ENCODE measurements at places on chromosomes 6 and 20.

GRCh38 chr6:121330516-121330915, 3.8 kb downstream of the TBC1D32 start:
- no peak for DNase-seq

DNA sequence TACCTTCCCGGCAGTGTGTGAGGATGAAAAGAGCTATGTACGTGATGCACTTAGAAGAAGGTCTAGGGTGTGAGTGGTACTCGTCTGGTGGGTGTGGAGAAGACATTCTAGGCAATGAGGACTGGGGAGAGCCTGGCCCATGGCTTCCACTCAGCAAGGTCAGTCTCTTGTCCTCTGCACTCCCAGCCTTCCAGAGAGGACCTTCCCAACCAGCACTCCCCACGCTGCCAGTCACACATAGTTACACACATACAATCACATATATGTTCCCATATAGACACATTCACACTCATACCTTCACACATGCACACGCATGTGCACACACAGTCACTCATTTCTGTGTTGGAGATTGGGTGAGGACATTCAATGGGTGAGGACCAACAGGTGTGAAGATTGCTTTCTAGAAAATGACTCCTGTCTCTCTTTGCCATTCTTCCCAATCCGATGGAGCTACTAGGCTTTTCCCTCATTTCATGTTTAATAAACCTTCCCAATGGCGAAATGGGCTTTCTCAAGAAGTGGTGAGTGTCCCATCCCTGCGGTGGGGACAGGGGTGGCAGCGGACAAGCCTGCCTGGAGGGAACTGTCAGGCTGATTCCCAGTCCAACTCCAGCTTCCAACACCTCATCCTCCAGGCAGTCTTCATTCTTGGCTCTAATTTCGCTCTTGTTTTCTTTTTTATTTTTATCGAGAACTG, 30.4 kb downstream of the SRSF3 start:
- DNase-seq: no peak

DNA sequence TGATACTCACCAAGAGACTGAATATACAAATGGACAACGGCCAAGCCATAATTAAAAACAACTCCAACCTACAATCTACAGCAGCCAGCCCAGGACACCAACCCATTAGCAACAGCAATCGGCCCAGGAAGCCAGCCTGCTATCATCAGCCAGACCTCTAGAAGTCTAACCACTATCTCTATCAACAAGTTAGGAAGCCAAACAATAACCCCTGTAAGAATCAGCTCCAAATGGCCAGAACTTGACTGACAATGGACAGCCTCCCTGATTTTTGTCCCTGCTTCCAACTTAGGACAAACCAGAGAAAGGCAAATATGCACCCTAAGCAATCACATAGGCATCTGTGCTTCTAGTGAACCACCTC, 511.8 kb upstream of the JARID2 start:
- DNase-seq: no peak

GRCh38 chr20:47136782-47137181, 219.7 kb downstream of the ZMYND8 start:
- no peak for DNase-seq

- DNase-seq: no peak
These were observed 144.2 kb downstream of the REV3L start for GRCh38 chr6:111338843-111339242.

DNA sequence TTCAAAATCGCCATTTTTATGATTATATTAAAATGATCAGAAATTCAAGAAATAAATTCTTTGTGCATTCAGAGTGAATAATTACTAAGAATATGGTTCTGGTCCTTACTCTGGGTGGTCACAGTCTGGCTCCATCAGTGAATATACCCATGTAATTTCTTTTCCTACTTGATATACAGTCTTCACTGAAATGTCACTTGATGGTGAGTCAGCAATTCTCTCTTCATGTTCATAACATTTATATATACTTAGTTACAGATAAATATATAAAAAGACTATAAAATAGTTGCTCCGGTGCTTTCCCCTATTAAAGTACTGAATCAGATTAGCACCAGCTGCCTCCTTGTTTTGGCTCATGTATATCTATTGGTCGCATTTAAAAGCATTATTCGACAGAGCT, 56.4 kb upstream of the MTRF1L start:
- DNase-seq: no peak

DNA sequence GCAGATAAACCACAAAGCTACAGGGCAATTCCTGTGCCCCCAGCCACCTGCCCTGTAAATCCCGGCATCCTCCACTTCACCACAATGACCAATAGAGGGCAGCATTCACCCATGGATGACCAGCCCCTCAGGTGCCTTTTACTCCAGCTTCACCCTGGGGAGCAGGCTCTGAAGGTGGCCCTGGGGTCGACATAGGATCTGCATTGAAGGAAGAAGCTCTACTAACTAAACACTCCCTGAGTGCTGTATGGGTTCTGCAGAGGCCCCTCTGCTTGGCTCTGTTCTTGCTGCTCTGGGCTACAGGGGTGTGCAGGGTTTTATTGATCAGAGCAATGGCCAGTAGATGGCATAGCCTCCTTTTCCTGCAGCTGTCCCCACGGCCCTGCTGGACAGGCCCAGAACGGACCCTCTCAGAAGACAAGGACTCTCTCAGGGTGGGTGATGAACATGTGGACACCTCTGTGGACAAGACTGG, 20.3 kb downstream of the CST4 start:
- no peak for DNase-seq

GRCh38 chr20:58312836-58313235, 3.3 kb downstream of the RAB22A start:
- DNase-seq: no peak

- DNase-seq: no peak
These were observed 16.1 kb downstream of the SCAF8 start for GRCh38 chr6:154749341-154749740.

GRCh38 chr20:34530342-34530741, 14.1 kb downstream of the DYNLRB1 start:
- DNase-seq: no peak

- DNase-seq: no peak
These were observed 21.9 kb upstream of the PLN start for GRCh38 chr6:118525913-118526780.

DNA sequence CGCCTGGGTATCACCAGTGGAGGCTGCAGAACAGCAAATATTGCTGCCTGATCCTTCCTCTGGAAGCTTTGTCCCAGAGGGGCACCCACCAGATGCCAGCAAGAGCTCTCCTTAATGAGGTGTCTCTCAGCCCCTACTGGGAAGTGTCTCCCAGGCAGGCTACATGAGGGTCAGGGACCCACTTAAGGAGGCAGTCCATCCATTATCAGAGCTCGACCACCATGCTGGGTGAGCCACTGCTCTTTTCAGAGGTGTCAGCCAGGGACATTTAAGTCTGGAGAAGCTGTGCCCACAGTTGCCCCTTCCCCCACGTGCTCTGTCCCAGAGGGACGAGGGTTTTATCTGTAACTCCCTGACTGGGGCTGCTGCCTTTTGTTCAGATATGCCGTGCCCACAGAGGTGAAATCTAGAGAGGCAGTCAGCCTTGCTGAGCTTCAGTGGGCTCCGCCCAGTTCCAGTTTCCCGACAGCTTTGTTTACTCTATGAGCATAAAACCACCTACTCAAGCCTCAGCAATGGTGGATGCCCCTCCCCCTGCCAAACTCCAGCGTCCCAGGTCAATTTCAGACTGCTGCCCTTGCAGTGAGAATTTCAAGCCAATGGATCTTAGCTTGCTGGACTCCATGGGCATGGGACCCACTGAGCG, 25.9 kb upstream of the AIG1 start:
- DNase-seq: no peak

GRCh38 chr20:49851991-49852390, 39.4 kb downstream of the SLC9A8 start:
- DNase-seq: no peak

- DNase-seq: no peak
These were observed 54.5 kb upstream of the ENTPD6 start for GRCh38 chr20:25140968-25141367.

- DNase-seq: no peak
These were observed 70.8 kb upstream of the RNF146 start for GRCh38 chr6:127195833-127196232.

DNA sequence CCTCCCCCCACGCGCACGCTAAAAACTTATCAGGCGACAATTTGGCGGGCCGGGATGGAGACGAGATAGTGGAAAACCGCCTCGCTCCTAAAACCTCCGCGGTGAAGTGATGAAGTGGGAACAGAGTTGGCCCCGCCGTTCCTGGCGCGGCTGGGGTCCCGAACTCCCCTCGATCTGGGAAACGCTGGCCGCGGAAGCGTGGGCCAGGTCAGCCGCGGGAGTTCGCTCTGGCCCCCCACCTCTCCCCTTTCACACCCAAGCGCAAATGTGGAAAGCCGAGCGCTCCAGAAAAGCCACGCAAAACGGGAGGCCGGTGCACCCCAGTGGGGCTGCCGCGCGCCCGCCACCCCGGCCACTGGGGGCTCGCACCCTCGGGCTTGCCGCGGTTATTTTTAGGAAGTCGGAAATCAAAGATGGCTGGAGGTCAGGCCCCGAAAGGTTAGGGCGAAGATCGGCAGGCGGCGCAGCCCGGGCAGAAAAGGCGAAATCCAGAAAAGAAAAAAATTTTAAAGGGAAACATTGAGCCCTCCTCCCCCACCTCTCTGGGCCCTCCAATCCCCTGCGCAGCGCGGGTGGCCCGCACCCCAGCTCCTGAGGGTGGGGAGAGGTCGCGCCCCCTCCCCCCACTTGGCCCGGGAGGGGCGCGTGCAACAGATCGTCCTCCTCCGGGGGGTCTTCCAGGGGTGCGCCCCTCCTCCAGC, 1.0 kb downstream of the SALL4 start:
- no peak for DNase-seq

DNA sequence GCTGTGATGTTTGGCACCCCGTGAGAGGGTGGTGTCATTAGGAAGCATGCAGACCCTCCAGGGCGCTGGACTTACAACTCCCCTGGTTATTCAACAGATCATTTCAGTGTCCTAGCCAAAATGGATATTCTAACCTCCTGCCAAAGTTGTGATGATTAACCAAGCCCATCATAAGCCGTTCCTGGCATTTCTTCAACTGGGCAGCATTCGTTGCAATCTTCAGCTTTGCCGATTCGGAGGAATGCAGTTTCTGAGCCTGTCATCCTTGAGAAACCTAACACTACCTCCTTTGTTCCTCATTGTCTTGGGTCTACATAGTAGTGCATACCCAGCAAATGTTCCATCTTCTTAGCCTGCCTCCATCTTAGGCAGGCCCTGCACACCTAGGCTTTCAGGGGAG, 79.2 kb upstream of the MAP3K4 start:
- DNase-seq: no peak

DNA sequence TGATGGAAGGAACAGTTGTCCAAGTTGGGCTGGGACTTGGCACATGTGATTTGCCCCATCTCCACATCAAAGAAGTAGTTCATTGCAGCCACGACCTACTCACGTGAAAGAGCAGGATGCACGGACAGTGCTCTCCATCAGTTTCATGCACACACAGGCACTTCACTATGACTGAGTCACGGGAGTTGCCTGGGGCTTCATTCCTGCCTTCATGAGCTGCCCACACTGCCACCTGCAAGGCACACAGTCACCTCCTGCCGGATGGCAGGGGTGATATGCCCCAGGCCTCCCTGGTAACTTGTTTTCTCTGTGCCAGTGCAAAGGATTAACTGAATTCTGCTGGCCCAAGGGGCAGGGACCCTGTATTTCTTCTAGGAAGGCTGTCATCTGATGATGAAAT, 22.8 kb downstream of the CST5 start:
- DNase-seq: no peak

DNA sequence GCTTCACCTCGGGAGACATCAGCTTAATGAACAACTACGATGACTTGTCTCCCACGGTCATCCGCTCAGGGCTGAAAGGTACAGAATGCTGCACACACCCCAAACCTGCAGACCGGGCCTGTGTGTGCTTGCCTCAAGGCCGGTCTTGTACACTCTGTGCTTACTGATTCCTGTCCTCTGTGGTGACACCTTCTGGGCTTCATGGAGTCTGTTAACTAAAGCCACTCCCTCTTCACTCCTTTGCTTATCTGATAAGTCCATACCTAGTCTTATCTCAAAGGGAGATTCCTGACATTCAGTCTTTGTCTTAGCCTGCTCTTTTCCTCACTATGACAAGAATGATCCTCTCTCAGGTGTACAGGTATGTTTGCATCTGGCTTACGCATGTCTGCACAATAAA, 107.7 kb upstream of the TMEM181 start:
- DNase-seq: no peak

- no peak for DNase-seq
These were observed 75.8 kb downstream of the LAMP5 start for GRCh38 chr20:9590189-9590588.

GRCh38 chr20:63850689-63851547, 10.4 kb upstream of the ABHD16B start:
- DNase-seq: no peak

GRCh38 chr20:57893366-57893999, 183.7 kb upstream of the PMEPA1 start:
- no peak for DNase-seq

DNA sequence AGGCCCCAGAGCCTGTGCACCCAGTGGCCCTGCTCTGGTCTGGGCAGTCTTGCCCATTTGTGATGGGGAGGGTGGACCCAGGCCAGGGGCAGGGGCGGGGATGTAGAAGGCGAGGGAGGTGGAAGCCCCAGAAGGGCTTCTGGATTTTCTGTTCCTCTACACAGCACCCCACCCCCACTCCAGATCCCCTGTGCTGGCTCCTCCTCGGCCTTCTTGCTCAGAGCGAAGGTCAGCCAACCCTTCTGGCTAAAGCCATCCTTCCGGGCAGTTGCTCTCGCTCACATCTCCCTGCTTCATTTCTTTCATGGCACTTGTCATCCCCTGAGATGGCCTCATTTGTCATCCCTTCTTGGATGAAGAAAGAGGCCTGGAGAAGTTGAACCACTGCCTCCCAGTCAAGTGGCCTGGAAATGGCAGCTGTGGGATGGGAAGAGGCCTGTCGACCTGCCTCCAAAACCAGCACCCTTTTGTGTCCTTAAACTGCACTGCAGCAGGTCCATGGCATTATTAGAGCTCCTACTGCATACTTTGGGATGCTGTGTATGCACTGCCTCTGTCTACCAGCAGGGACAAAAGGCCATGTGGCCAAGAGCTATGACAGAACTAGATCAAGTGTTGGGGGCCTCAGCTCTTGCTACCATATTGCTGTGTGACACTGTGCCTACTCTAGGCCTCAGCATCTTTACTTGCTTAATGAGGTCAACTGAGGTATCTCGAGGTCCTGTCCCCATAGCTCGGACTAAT, 19.9 kb downstream of the PEDS1 start:
- DNase-seq: no peak

DNA sequence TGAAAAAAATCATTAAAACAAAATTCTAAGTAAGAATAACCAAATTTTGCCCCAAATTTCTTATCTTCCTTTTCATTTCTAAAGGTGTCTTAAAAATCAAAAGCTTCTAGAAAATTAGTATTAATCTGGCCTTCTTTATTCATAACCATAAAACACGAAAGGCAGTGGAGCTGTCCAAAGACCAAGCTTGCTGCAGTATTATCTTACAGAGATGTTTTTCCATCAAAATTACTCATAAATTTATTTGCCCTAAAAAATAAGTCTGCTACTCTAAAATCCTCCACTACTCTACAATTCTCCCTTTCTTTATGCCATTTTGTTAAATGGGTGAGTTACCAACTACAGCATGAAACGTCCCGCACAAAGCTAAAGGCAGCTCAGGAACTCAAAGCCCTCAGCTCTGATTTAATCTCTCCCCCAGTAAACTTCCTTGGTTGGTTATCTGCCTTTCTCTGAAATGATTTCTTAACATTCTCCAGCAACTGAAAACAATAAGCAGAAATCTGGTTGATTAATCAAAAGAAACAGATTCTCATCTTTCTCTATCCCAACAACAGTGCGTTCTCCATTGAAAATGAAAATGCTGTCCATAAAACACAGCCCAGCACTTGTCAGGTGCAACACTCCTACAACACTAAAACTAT, 2.1 kb downstream of the USP49 start:
- DNase-seq: no peak

GRCh38 chr6:132907914-132908313, 93.5 kb downstream of the RPS12 start:
- DNase-seq: no peak

All from NCI-H1417 treated with DMSO at 0.1 percent for 48 hours (cell line).